Lower lobe of right lung (tissue), 2 donors: ENCODE measurements at places on chromosomes 16 and 17. TPM values are rescaled to one million over a fixed set of nuclear protein-coding genes. Genes with fewer than 3 reads are reported as not detected.

The NAGS gene
- 6.4 TPM for total RNA-seq

The UMOD gene
- not detected for total RNA-seq

GRCh38 chr16:11779074-11779473 lies 18.0 kb downstream of the ZC3H7A start:
- no peak overlapping the region for H3K27ac ChIP-seq
- DNase-seq: no peak
- H3K36me3 ChIP-seq: peaks cover 73% of the 10 kb centered on the region
- no peaks in the 10 kb centered on the region for H3K27me3 ChIP-seq
- H3K4me1 ChIP-seq: peaks cover 33% of the 10 kb centered on the region

GRCh38 chr17:11276486-11276885 lies 35.5 kb downstream of the SHISA6 start:
- no peaks in the 10 kb centered on the region for H3K27me3 ChIP-seq
- no peak overlapping the region for H3K27ac ChIP-seq
- no peak overlapping the region for H3K4me3 ChIP-seq
- H3K4me1 ChIP-seq: no peaks in the 10 kb centered on the region
- no peaks in the 10 kb centered on the region for H3K36me3 ChIP-seq
- no peak for DNase-seq

- DNase-seq: no peak
- no peak overlapping the region for H3K4me3 ChIP-seq
- H3K27me3 ChIP-seq: peaks cover 3% of the 10 kb centered on the region
- peaks cover 14% of the 10 kb centered on the region for H3K4me1 ChIP-seq
Observed at GRCh38 chr17:74875977-74876593, 3.3 kb upstream of the FDXR start.

DNA sequence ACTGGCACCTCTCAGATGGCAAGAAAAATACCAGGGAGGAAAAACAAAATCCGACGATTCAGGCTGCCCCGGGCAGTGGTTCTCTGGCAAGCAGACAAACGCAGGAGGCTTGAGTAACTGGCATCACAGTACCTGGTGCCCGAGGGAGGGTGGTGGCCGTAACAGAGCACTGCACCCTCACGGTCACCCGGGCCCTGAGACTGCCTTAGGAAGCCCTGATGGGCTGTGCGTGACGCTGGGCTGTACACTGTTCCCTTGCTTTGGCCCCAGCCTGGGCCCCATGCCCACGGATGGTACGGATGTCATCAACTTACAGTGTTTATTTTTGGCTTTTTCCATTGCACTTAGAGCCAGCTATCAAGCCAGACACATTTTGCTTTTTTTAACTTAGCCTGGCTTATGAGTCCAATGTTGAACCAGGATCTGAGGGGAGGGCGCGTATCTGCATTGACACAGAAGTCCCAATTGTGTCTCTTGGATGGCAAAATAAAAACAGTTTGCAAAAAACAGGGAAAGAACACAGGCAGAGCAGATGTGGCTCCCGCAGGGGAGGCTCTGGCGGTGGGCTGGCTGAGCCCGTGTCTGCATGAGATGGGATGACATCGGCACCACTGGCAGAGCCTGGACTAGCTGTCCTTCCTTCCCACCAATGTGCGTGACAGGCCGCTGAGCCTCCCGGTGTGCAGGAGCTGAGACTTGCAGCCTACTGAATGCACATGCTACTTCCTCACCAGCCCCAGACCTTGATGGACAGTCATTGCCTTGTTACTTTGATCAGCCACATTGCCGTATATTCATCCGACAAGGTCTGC lies 287.7 kb downstream of the FOXL1 start:
- no peak overlapping the region for H3K4me3 ChIP-seq
- H3K27ac ChIP-seq: no peak overlapping the region
- DNase-seq: no peak
- no peaks in the 10 kb centered on the region for H3K4me1 ChIP-seq
